CD4-positive, alpha-beta memory T cell (primary cell): ENCODE measurements at places on chromosomes 7 and 10. TPM values are rescaled to one million over a fixed set of nuclear protein-coding genes. Genes with fewer than 3 reads are reported as not detected.

- no peak for DNase-seq
Observed at GRCh38 chr7:18566829-18567228, 71.3 kb downstream of the HDAC9 start.

DNA sequence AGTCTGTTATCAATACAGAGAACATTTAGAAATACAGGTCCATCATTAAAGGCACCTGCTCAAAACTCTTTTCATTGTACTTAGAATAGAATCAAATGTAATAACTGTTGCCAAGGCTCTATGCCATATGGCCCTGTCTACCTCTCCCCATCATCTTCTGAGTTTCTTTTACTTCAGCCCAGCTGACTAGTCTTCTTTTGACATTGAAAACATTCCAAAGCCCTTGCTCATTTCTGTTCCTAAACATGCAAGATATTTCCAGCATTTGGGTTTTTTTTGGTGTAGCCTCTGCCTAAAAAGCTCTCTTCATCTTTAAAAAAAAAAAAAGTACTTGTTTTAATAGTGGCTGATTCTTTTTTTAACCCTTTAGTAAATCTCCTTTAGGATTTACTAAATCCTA, 165.5 kb upstream of the SMIM30 start:
- no peak for DNase-seq

GRCh38 chr10:112352044-112352443, 21.9 kb upstream of the ACSL5 start:
- DNase-seq: no peak

DNA sequence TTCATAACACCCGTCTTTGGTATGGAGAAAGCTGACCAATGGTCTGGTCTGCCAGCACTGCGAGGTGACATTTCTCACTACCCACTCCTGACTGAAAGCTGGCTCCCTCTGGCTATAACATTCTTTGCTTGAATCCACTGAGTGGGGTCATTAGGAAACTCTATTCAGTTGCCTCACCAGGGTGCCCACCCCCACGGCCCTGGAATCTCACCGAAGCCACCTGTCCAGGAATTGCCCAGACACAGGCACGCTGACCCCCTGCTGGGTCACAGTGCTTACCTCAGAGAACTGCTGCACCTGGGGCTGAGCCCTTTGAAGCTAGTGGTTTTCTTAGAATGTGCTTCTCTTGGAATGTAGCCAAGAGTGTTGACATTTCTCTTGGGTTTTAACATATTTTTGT, 28.6 kb downstream of the HECW1 start:
- no peak for DNase-seq

DNA sequence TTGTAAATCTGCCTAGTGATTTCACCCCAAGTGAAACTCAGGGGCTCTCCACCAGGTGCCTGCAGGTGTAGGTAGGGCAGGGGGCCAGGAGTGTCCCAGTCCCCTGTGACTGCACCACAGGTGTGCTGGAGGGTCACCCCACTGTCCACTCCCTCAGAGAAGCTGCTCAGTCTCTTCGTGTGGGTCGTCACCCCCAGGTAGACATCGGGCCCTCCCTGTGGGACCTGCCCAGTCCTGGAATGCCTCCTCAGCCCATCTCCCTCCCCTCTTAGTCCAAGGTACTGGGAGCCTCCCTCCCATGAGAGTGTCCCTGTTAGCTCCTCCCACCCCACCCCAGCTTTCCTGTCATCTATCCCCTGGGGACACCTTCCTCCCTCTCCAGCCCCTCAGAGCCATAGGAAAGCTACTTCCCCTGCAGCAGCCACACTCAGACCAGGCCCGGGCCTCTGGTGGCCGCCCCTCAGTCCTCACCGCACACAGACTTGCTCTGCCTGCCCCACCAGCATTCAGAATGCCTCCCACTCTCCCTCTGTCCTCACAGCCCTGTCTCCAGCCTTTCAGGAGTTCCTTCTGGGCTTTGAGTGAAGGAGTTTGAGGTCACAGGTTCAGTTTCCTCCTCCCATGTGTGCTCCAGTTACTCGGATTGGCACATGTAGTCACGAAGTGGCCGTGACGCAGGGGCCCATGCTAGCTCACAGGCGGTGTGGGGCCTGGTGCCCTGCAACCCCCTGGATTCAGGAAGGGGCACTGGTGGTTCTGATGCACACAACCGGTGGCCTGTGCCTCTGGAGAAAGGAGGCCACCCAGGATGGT, 5.1 kb downstream of the ALOX5 start:
- DNase-seq: no peak

DNA sequence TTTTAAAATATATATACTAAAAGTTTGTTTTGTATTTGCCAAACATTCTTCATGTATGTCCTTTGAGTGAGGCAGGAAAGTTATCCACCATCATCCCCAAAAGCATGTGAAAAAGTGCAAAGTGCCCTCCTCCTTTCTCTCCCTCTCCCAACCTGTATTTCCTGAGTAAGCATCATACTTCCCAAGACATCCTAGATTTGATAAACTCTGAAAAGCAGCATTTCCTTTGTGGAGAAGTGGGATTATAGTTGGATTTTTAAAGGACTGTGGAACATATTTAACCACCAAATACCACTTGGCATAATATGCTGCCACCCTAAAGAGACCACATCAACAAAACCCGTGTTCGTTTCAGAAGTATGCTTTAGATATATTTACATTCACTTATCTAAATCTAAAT, 36.9 kb downstream of the NET1 start:
- DNase-seq: no peak

GRCh38 chr7:17407229-17407628, 108.8 kb downstream of the AHR start:
- no peak for DNase-seq

GRCh38 chr7:146004805-146005204, 111.8 kb upstream of the CNTNAP2 start:
- DNase-seq: no peak

GRCh38 chr7:77337456-77337990, 78.6 kb downstream of the GSAP start:
- no peak for DNase-seq

DNA sequence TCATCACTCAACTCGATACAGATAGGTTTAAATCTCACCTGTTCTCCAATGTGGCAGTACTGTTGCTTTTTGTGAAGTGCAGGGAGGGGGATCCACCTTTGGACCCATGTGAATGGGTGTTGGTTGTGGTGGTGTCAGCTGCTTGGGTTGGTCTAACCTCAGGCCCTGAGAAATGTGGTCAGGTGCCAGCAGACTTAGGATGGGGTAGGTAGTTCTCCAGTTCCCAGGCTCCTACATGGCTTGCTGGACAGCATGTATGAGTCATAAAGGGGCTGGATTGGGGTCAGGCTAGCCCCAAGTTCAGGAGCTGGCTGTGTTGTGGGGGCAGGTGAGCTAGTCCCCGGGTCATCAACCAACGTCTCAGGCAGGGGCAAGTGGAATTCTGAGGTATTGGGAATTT, 472.6 kb upstream of the CNTNAP2 start:
- no peak for DNase-seq

DNA sequence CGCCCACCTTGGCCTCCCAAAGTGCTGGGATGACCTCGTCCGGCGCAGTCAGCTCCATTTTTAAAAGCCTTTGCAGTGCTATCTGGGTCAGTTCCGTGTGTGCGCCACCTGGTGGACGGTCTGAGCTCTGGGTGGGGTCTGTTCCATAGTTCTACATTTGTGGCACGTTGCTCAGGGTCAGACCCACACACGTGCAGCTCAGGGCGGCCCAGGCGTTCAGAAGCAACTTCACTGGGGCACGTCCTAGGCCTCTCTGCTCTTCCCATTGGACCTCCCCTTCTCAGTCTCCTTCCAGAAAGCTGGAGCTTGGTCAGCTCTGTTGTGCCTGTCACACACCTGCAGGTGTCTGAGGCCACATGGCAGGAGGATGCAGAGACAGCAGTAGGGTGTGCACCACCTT, 137.9 kb downstream of the DNAJB6 start:
- no peak for DNase-seq

DNA sequence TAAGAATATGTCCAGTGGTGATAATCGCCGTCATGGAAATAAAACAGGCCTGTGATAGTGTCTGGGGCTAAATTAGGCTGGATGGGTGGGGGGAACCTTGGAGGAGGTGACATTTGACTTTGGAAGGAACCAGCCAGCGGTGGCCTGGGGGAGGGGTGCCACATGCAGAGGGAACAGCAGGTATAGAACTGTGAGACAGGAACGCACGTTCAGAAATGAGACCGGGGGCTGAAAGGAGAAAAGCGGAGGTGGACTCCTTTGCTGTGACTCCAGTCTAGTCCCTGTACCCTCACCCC, 2.6 kb upstream of the CYP26A1 start:
- DNase-seq: no peak

GRCh38 chr10:13743963-13744362, 157.2 kb downstream of the PRPF18 start:
- no peak for DNase-seq

DNA sequence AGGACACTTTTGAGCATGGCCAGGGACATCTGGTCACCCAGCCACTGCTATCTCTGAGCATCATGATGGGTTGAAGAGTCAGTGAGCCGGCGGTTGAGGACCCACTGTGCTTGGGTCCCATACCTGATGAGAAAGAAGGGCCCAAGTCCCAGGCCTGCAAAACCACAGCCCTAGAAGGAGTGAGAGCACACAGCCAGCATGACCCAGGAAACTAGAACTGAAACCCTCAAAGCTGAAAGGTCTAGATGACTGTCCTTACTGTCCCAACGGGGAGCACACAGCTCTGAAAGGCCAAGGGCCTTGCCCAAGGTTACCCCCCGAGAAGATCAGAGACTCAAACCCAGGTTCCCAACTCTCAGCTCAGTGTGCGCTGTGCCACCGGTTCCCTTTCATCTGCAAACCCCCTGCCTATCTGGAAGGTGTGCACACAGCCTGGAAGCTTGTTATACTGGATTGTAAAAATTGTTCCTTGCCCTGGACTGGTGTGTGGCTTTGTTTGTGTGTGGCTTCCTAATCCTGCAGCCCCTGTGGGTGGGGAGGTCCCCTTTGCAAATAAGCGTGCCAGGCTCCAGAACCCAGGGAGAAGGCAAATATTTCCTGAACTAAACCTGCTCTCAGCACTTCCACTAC, 22.6 kb upstream of the PSAP start:
- DNase-seq: no peak

DNA sequence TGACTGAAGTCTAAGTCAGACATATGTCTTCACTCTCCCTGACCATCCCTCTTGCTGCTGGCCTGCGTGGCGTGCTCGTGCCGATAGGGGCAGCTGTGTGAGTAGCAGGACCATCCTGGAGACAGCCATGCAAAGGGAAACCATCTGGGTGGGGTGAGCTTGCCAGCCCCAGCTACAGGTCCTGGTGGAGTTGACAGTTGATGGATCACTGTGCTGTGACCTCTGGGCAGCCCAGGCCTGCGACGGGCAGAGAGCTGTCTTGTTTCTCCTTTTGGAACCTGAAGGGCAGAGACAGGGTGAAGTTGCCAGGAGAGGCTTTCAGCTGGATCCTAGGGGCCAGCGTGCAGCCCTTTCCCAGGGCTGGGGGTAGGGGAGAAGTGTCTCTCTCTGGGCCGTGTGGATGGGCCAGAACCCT, 44.7 kb downstream of the GRK5 start:
- no peak for DNase-seq

DNA sequence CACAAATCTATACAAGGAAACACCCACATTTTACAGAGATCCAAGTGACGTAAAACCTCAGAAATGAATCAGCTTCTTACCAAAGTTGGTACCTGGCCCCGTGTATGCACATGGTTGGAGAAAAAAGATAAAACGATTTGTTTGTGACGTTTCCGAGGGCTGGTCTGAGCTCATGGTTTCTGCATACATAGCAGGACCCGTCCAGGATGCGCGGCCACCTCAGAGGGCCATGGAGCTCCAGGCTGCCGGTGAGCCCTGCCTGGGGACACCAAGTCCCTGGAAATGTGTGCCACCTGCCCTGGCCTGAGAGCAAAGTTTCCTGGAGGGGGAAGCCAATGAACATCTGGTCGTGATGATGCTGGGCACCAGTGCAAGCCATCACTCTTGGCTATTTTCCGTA, 402.6 kb upstream of the MKI67 start:
- no peak for DNase-seq

DNA sequence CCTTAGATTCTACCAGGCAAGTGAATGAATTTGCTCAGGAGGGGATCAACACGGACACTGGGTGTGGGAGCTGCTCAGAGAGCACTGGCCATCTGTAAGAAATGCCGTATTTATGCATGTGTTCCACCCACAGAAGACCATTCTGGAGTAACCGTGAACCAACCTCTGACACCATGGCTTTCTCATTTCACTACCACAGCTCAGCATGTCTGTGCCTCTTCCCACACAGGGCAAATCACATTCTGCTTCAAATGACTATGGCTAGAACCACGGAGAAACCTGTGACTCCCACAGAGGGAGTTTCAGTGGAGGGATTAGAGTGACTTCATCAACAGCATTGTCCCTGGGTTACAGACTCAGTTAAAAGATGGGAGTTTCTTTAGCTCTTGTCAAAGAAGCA, 893.4 kb downstream of the XPNPEP1 start:
- DNase-seq: no peak

- DNase-seq: no peak
Observed at GRCh38 chr7:2573761-2574160, 15.0 kb downstream of the IQCE start.

- peak; percentile 12 for DNase-seq
Observed at GRCh38 chr7:156969972-156970420, 20.5 kb downstream of the NOM1 start.

- no peak for DNase-seq
Observed at GRCh38 chr10:59177031-59177797, 771 bp downstream of the PHYHIPL start.

DNA sequence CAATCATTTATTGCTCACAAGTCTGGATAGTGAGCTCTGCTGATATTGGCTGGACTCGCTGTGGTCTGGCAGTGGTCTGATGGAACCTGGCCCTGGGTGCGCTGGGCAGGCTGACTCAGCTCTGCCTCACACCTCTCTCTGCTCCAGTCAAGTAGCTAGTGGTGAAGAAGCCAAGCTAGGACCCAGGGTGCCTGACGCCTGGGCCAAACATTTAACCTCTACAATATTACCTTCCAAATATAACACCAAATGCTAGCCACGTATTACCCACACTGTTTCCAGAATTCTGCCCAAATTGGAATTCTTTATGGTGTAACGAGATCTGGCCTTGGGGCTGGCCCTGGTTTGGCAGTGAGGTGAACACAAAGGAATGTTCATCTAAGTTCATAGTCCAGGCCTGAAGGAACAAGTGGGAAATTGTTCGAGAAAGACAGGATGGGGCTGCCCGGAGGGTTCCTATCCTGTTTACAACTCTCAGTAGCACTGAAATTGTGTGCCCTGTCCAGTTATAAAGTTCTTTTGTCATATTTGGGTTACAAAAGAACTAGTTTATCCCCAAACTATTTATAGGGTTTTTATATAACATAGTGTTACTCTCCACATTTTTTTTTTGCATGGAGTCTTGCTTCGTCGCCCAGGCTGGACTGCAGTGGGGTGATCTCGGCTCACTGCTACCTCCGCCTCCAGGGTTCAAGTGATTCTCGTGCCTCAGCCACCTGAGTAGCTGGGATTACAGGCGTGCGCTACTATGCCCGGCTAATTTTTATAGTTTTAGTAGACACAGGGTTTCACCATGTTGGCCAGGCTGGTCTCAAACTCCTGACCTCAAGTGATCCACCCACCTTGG, 16.3 kb downstream of the OR2AE1 start:
- DNase-seq: no peak

- DNase-seq: no peak
Observed at GRCh38 chr7:1804310-1804709, 134.2 kb downstream of the ELFN1 start.

- DNase-seq: peak; percentile 78
Observed at GRCh38 chr10:132616170-132616995, 78.8 kb downstream of the INPP5A start.

KIAA1549 gene
- not detected for polyA plus RNA-seq

CYP3A4 gene
- polyA plus RNA-seq: not detected

ZNF485 gene
- polyA plus RNA-seq: 5.6 TPM

AOAH gene
- 1.5 TPM for polyA plus RNA-seq

SPDYE2 gene
- not detected for polyA plus RNA-seq

IL15RA gene
- polyA plus RNA-seq: 17.4 TPM

MYO1G gene
- 143 TPM for polyA plus RNA-seq

GRIFIN gene
- polyA plus RNA-seq: not detected

GCK gene
- not detected for polyA plus RNA-seq

CLRN3 gene
- polyA plus RNA-seq: not detected
